ENCODE measurements at places on chromosomes 5 and 9.

DNA sequence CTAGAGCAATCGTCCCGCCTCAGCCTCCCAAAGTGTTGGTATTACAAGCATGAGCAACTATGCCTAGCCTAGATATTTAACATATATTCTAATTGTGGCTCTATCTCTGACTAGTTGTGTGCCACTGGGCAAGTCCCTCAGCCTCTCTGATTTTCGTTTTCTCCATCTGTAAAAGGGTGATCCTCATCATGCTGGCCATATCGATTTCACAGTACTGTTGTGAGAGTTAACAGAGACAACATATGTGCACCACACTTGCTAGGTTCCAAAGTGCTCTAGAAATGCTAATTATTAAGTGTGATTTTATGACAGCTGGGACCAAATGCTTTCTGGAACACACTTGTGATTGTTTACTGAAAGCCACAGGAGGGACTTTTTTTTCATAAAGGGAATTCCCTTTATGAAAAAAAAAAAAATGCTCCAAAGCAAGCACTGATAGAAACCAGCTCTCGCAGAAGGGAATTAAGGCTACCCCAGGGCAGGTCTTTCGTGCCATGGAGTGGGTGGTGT, 78.5 kb upstream of the EPB41L4B start:
- no peak for DNase-seq

- no peak for DNase-seq
Measured at GRCh38 chr9:5978523-5978922, 36.9 kb downstream of the RANBP6 start.

- DNase-seq: no peak
Measured at GRCh38 chr9:19409401-19410194, 789 bp downstream of the ACER2 start.

GRCh38 chr5:113187906-113188305, 211.3 kb downstream of the DCP2 start:
- no peak for DNase-seq

DNA sequence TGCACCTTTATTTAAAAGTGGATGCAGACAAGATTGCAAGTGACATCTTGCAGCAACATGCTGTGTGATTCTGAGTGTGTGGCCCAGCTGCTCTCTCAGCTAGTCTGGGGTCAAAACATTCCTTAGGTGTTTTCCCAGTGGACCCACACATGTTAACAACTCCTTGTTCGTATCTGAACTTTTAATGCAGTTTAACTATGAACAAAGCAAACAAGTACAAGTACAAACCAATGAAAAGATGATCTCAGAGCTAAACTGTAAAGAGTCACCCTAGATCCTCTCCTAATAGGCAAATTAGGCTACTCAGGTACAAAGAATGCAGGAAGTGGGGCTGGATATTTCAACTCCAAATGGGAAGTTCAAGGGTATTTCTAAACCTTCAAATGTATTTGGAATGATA, 108.4 kb downstream of the ENTREP1 start:
- DNase-seq: no peak
